ENCODE measurements at places on chromosomes 6 and 20. TPM values are rescaled to one million over a fixed set of nuclear protein-coding genes. Genes with fewer than 3 reads are reported as not detected.

- no peak for DNase-seq
Measured at GRCh38 chr6:22024973-22025467, 271.8 kb downstream of the PRL start.

DNA sequence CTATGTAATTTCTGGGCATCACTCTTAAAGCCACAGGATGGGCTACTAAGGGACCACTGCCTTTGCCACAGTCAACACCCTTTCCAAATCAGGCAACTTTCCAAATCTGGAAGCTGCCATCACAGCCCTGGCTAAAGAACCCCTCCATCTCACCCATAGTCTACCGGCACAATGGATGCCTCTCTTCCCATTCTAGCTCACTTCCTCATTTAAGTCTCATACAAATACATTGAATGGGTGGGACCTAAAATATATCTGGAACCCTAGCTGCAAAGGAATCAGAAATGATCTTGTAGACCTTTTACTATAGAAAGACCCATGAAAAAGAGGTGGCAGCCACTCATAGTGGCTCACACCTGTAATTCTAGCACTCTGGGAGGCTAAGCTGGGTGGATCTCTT lies 3.3 kb upstream of the TREML4 start:
- DNase-seq, result no peak

DNA sequence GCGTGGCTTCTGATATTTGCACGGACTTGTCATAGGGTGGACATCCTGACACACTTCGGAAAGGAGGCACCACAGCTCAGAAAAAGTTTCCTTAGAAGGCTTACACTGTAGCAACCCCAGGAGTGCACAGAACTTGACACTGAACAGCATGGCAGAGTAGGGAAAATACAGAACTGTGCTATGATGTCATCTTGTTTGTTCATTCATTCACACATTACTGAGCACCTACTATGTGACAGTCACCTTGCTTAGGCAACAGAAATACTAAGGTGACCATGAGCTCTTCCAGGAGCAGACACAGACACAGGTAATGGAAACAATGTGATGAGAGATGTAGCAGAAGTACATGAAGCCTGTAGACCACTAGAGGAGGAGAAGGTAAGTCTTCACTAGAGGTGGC lies 2.5 kb upstream of the PIGT start:
- no peak for DNase-seq

- DNase-seq, result no peak
Measured at GRCh38 chr20:14116037-14116436, 120.7 kb downstream of the MACROD2 start.

DNA sequence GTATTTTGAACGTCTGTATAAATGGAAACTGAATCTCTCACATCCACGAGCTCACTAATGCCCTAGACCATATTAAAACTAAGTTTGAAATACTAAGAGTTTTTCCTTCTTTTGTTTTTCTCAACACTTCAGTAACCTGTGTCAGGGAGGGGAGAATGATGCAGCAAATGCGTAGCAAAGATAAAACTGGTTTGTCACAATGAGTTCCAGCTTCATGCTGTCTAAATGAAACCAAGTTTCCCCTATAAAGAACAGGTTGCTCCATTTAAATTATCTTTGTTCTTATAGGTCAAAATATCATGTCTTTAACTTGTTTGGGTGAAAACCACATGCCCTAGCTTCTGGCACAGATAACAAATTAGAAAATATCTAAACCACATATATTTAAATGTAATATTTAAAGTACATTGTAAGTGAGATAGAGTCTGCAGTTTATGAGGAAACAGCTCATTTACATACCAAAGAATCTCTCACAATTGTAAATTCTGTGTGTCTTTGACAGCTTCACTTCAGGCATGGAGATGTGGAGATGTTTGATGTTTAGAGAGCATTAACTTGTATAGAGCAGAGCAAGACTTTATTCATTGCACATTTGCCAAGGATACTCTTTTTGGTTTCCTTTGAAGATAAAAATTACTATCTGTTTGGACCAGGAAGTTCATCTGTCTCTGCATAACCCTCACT lies 7.3 kb downstream of the TRDN start:
- no peak for DNase-seq

GRCh38 chr20:41063442-41063841 lies 34.8 kb downstream of the TOP1 start:
- no peak for DNase-seq

DNA sequence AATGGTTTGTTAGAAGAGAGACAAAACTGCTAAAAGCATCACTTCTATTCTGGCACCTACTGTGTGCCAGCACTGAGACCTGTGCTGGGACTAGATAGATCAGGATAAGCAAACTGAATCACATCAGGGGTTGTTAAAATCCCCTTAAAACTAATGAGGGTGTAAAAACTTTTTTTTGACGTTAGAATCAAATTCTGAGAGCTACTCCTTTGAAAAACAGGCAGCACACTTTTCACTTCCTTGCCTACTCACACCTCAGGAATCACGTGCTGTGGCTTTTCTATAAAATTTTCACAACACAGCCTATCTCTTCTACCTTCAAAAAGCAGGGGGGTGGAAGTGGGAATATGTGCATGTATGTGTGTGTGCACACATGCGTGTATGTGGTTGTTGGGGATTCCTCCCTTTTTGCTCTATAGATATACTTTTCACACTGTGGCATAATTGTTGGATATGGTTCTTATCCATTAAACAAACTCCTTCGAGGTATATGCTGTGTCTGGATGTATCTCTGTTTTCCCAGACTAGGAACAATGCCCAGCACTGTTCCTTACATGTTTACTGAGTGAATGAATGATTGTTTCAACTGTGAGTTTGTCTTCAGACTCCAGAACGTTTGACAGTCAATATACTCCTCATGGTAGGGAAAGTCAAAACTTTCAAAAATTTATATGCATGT lies 105.4 kb downstream of the FYN start:
- DNase-seq, result no peak

DNA sequence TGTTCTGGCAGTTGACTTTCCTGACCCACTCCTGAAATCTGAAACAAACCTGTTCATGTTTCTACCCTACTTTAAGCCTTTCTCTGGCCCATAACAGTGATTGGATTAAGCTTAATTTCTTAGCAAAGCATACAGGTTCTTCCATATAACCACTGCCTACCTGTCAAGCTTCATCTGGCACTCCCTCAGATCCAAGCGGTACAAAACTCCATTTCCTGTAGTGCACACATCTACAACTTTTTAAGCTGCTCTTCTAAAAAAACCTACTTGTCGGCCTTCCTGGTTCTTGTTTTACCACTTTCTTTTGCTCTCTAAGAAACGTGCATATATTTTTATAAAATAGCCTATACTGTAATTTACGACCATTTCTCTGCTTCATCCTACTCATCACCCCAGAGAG lies 916 bp upstream of the PPP1R11 start:
- peak; percentile 45 for DNase-seq

DNA sequence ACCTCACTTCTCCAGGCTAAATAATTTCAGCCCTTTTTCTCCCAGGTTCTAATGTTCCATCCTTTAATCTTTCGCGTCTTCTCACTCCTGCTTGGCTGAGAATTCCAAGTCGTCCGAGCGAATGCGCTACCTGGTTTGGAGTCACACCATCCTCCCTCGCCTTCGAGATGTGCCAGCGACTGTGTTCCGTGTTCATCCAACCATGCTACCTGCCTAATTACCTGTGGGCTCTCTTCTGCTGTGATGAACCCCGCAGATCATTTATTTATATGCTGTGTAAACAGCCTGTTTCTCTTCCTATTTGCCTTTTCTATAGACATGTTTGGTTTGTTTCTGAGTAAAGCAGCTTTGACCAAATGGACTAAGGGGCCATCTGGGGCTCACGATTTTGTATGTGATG lies 83.5 kb upstream of the TMEM181 start:
- no peak for DNase-seq

DNA sequence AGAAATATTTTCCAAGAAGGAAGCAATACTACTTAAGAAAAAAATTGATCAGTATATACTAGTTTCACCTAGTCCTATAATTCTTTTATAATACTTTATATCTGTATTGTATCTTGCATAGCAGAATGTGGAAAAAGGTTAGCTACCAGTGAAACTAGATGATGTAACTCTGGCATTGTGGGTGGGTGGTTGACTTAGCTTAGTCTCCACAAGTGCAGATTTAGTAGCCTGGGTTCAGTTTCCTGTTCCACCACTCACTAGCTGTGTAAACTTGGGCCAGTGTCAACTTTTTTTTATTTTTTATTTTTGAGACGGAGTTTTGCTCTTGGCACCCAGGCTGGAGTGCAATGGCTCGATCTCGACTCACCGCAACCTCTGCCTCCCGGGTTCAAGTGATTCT lies 2.0 kb downstream of the MUC21 start:
- DNase-seq, result no peak

DNA sequence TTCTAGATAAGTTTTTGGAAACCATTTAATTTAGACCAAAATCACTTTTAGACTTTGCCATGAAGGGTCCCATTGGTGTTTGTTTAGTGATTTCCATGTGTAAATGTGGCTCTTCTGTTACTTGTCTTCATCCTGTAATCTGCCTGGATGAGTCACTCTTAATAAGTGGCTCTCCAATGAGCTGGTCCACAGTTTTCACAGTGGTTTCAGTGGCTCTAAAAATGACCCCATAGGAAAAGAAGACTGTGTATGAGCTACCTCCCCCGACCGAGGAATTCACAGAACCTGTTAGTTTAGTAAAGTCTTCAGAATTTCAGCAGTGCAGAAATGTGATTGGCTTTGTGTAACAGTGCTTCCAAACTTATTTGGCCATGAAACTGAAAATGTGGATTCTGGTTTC lies 492.0 kb upstream of the MARCKS start:
- DNase-seq, result no peak

- DNase-seq, result no peak
Measured at GRCh38 chr6:98946879-98947410, 801 bp downstream of the FBXL4 start.

- no peak for DNase-seq
Measured at GRCh38 chr6:21664314-21665109, 71.0 kb downstream of the SOX4 start.

DNA sequence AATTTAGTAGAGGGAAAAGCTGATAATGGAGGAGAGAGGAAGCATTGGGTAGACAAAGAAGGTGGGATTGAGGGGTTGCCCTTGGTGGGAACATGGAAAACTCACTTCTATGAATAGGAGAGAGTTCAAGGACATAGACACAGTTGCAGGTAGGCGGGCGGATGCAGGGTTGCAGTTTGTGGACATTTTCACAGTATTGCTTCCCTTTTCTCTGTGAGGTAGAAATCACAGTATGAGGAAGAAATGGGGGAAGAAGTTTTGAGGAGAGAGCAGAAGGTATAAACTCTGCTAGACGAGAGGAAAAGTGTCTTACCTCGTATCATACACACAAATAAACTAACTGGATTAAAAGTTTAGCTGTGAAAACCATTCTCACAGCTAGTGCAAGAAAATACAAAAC lies 200.7 kb upstream of the ECI2 start:
- DNase-seq, result no peak

DNA sequence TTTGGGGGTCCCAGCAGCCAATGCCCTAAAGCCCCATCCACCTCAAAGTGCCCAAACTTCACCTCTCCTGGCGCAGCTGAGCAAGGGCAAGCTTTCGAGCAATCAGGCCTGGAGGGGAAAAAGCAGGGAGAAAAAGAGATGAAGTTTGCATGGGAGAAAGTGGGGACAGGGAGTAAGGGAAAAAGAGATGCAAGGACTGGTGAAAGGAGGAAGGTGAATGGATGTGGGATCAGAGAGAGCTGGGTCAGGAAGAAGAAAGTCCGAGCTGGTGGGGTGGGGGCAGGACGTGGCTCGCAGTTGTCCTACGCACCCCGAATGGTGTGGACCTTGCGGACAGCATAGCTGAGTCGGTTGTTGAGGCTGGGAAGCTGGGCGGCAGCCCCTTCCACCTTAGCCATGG lies 6.5 kb upstream of the PSORS1C2 start:
- DNase-seq, result no peak

DNA sequence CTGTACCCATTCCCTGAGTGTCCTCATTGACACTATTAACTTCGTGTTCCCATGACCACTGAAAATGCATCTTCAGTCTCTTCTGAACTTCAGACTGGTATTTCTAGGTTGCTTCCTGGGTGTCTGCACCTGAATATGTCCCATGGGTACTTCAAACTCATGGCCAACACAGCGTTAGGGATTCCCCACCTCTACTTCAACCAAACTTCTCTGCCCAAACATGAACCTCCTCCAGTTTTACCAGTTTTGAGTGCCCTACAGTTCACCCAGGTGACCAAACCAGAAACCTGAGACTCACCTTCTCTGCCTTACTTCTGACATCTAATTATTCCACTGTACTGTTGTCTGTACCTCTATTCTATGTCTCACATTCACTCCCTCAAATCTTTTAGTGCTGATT lies 99.5 kb upstream of the SUPT3H start:
- no peak for DNase-seq

GRCh38 chr20:6671829-6672228 lies 95.7 kb upstream of the BMP2 start:
- no peak for DNase-seq

GRCh38 chr6:100232781-100233573 lies 231.7 kb downstream of the SIM1 start:
- DNase-seq, result peak; percentile 72

DNA sequence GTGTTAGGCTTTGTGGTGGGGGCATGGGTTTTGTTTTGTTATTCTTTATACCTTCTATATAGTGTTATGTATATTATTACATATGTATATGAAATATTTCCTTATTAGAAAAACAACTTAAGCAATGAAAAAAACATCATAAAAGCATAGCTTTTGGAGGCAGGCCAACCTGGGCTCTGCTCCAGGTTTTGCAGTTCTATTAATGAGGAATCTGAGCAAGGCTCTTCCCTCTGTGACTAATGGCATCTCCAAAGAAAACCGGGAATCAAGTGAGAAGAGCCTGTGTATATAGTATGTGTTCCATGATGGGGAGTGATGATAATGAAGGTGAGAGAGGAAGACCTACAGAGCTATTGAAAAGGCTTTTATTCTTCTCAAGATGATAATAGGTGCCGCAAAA lies 291.1 kb downstream of the CLIC5 start:
- DNase-seq, result peak; percentile 25

GRCh38 chr20:8151372-8151771 lies 19.3 kb downstream of the PLCB1 start:
- DNase-seq, result no peak

GRCh38 chr6:90393232-90393884 lies 96.7 kb upstream of the BACH2 start:
- peak; percentile 62 for DNase-seq

GRCh38 chr6:111925296-111925695 lies 52.0 kb upstream of the FYN start:
- no peak for DNase-seq

DAAM2 gene
- 8.2 TPM for polyA plus RNA-seq

CSTF1 gene
- 9.5 TPM for polyA plus RNA-seq

PCK1 gene
- polyA plus RNA-seq, result 5.5 TPM

CGAS gene
- polyA plus RNA-seq, result 2.2 TPM

GJA10 gene
- not detected for polyA plus RNA-seq

TCF15 gene
- polyA plus RNA-seq, result not detected

OPRM1 gene
- polyA plus RNA-seq, result not detected

TFAP2D gene
- not detected for polyA plus RNA-seq

TGM3 gene
- 1.4 TPM for polyA plus RNA-seq

RNF39 gene
- polyA plus RNA-seq, result 0.78 TPM

PNPLA1 gene
- polyA plus RNA-seq, result 2.4 TPM

Data from small intestine (tissue), 16 donors.